ENCODE measurements at places on chromosomes 16 and 17. TPM values are rescaled to one million over a fixed set of nuclear protein-coding genes. Genes with fewer than 3 reads are reported as not detected.
A peak's percentile ranks its signal among the peaks of the same experiment; 100 is the strongest.

- H3K36me3 ChIP-seq, result no peaks in the 10 kb centered on the region
- DNase-seq, result no peak
- H3K27me3 ChIP-seq, result no peaks in the 10 kb centered on the region
- peaks cover 4% of the 10 kb centered on the region for H3K4me1 ChIP-seq
These were observed 551 bp downstream of the WDR81 start for GRCh38 chr17:1724869-1725641.

GRCh38 chr17:49556223-49556943, 19.3 kb upstream of the NXPH3 start:
- no peak overlapping the region for H3K4me3 ChIP-seq
- H3K4me1 ChIP-seq, result peaks cover 12% of the 10 kb centered on the region
- H3K27me3 ChIP-seq, result peaks cover 25% of the 10 kb centered on the region
- no peaks in the 10 kb centered on the region for H3K36me3 ChIP-seq

DNA sequence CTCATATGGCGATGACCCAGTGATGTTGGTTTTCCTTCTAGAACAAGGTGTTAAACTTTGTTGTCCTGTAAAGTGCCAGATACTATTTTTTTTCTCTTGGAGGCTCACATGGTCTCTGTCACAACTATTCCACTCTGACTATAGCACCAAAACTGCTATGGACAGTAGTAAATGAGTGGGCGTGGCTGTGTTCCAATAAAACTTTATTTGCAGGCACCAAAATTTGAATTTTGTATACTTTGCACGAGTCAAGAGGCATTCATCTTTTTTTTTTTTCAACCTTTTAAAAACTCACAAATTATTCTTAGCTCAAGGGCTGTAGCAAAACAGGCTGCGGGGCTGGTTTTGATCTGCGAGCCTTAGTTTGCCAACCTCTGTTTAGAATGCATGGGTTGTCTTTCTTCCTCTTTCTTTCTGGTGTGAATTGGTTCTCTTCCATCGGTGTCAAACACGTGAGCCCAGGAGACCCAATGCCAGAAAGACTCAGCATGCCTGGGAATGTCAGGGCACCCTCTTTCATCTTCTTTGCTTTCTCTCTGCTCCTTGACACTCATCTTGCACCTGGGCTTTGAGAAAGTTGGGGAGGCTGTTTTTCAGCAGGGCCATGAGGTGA, 2.1 kb downstream of the SYT17 start:
- H3K27ac ChIP-seq, result peak overlapping the region; percentile 76
- peaks cover 45% of the 10 kb centered on the region for H3K27me3 ChIP-seq
- no peaks in the 10 kb centered on the region for H3K36me3 ChIP-seq
- peaks cover 5% of the 10 kb centered on the region for H3K4me1 ChIP-seq

GRCh38 chr16:68298907-68299561, 11.7 kb downstream of the SLC7A6OS start:
- H3K4me3 ChIP-seq, result no peak overlapping the region
- H3K27me3 ChIP-seq, result no peaks in the 10 kb centered on the region
- no peak for DNase-seq
- peaks cover 21% of the 10 kb centered on the region for H3K36me3 ChIP-seq
- H3K27ac ChIP-seq, result no peak overlapping the region

DNA sequence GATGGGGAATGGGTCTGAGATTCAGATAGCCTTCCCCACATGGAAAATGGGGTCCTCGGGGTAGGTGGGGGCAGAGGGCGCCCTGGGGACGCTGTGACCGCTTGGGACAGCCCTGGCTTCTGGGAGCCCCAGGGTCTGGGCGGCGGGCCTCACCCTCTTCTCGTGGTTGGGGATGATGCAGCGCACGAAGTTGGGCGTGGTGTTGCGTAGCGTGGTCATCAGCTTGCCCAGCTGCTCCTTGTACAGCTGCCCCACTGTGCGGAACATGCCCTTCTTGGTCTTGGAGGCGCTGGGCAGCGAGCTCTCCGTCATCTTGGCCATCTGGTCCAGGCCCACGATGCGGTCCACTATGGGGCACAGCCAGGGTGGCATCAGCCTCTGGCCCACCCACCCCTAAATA, 99.9 kb downstream of the NDE1 start:
- H3K27me3 ChIP-seq, result no peaks in the 10 kb centered on the region
- H3K4me3 ChIP-seq, result no peak overlapping the region
- no peaks in the 10 kb centered on the region for H3K4me1 ChIP-seq
- DNase-seq, result no peak

DNA sequence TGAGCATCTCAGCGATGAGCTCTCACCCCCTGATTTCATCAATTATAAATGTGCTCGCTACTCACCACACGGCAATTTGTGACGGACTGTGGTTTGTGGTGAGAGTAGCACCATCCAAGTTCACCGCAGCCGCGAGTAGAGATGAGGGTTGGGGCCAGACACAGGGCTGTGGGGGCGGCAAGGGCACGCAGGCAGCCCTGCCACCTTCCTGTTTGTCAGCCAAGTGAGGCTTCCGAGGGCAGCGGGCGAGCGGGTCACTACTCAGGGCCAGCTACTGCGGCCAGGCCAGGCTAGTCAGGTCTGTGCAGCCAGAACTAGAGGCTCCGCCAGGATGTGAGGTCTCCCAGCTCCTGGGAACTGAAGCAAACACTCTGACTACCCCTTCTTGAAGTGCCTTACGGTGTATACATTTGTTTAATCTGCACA, 39.6 kb upstream of the MEOX1 start:
- H3K27ac ChIP-seq, result no peak overlapping the region
- peaks cover 5% of the 10 kb centered on the region for H3K4me1 ChIP-seq
- no peak for DNase-seq
- no peak overlapping the region for H3K4me3 ChIP-seq

- H3K4me3 ChIP-seq, result no peak overlapping the region
- H3K27ac ChIP-seq, result no peak overlapping the region
- no peak for DNase-seq
- peaks cover 41% of the 10 kb centered on the region for H3K36me3 ChIP-seq
- H3K4me1 ChIP-seq, result peaks cover 25% of the 10 kb centered on the region
These were observed 188.7 kb downstream of the KATNIP start for GRCh38 chr16:27738596-27738995.

DNA sequence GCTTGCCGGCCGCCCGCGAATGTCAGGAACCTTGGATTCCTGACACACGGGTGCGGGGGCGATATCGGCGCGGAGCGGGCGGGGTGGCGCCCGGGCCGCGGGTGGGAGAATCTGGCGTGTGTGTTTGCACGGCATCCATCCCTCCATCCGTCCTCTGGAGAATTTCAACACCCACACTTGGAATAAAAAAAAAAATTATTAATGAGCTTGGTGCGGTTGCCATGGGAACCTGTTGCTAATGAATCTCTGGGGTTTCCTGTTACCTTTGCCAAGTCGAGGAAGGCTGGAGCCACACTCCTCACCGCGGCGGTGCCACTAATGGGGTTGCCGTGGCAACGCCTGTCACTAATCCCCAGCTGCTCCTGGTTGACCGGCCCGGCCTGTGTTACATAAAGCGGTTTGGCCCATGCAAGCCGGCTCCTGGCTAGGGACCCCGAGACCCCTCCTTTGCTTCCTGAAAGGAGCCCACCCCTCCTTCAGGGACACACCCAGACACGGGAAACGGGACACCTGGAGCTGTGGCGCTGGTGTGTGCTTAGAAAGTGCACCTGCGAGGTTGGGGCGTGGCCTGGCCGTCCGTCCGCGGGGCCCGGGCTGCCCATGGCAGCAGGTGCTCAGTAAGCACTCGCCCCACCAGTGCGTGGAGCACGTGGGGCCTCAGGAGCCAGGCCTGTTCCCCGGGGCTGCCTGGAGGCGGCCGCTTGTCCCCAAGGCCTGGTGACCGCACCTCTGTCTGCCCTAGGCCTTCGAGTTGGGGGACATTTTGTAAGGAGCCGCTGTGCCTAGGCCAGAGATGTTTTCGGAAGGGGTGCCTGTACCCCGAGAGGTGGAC, 14.6 kb downstream of the CACNA1H start:
- no peaks in the 10 kb centered on the region for H3K4me1 ChIP-seq
- H3K27ac ChIP-seq, result no peak overlapping the region
- H3K36me3 ChIP-seq, result no peaks in the 10 kb centered on the region
- H3K27me3 ChIP-seq, result no peaks in the 10 kb centered on the region
- no peak for DNase-seq
- no peak overlapping the region for H3K4me3 ChIP-seq

Gene ACSM2A
- total RNA-seq, result 1.8 TPM

Gene ITGB4
- 26.4 TPM for total RNA-seq

DNA sequence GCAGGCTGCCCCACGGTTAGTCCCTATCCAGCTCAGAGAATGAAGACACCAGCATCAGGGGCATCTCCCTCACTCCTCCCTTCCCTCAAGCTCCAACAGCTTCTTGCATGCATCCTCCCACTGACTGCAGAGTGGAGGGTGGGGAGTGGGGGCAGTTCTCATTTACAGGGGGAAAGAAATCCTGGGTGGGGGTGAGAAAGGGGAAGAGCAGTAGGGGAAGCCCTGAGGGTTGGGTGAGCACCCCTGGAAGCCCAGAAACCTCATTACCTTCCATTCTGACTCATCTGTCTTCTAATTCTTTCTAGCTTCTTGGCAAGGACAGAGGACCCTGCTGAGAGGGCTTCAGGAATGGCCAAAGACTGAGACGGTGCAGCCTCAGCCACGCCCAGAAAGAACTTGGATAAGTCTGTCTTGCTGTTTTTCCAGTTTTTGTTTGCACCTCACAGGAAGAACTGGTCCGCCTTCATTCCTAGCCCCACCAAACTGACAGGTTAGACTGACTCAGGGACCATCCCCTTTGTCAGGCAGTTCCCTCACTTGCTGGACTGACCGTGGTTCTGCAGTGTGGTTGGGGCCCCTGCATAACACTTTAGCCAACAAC, 52.5 kb upstream of the WSB1 start:
- H3K4me1 ChIP-seq, result peaks cover 34% of the 10 kb centered on the region
- no peak for DNase-seq
- peak overlapping the region; percentile 87 for H3K4me3 ChIP-seq
- no peaks in the 10 kb centered on the region for H3K36me3 ChIP-seq
- H3K27me3 ChIP-seq, result no peaks in the 10 kb centered on the region

GRCh38 chr16:50938932-50939331, 197.0 kb downstream of the CYLD start:
- no peaks in the 10 kb centered on the region for H3K36me3 ChIP-seq
- peaks cover 9% of the 10 kb centered on the region for H3K4me1 ChIP-seq
- no peak overlapping the region for H3K27ac ChIP-seq
- H3K27me3 ChIP-seq, result no peaks in the 10 kb centered on the region
- H3K4me3 ChIP-seq, result no peak overlapping the region
- no peak for DNase-seq

Gene KRTAP2-3
- 0.98 TPM for total RNA-seq

DNA sequence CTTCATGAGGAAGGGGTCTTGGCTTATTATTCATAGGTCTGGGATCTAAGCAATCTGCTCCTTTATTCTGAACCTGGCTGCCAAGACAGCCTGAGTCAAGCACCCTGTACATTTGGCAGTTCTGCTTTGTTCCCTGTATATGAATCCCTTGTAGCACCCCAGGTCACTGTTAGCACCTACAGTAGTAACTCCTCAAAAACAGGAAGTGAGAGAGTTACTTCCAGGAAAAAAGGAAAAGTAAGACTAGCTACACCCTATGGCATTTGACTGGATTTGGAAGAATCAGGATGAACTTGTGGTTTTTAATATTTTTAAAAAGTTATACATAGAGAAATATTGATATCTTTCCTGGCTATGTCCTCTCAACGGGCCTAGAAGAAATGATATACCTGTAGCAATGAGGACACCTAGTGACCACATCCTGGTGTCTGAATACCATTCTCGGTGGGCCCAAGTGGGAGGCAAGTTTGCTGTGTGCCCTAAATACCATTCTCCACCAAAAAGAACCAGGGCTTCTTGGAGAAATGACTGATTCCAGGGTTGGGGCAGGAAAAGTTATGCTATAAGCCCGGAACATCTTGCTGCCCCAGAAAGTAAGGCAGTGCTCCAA, 9.9 kb downstream of the ANKRD40 start:
- DNase-seq, result no peak
- no peaks in the 10 kb centered on the region for H3K27me3 ChIP-seq
- no peak overlapping the region for H3K27ac ChIP-seq
- peaks cover 20% of the 10 kb centered on the region for H3K4me1 ChIP-seq

Gene TUBB3
- total RNA-seq, result 91.4 TPM

- peaks cover 10% of the 10 kb centered on the region for H3K36me3 ChIP-seq
- no peaks in the 10 kb centered on the region for H3K27me3 ChIP-seq
- DNase-seq, result no peak
- H3K4me1 ChIP-seq, result peaks cover 16% of the 10 kb centered on the region
- no peak overlapping the region for H3K27ac ChIP-seq
- peak overlapping the region; percentile 76 for H3K4me3 ChIP-seq
These were observed 619 bp downstream of the CACNB1 start for GRCh38 chr17:39196808-39197291.

DNA sequence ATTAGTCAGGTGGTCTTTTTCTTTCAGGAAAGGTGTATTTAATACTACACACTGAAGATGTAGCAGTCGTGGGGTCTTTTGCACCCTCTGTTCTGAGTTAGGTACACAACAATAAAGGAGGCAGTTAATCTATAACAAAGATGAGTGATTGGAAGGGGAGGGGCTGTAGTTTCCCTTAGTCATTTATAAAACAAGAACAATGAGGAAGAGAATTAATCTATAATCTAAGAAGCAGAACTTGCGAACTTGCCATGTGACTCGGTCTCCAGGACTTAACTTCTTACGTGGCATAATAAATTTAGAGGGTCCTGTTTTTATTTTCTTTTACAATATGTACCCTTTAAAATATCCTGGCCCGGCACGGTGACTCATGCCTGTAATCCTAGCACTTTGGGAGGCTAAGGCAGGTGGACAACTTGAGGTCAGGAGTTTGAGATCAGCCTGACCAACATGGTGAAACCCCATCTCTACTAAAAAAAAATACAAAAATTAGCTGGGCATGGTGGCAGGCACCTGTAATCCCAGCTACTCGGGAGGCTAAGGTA, 8.6 kb upstream of the APPBP2 start:
- H3K4me1 ChIP-seq, result peaks cover 3% of the 10 kb centered on the region
- H3K27ac ChIP-seq, result peak overlapping the region; percentile 19
- H3K4me3 ChIP-seq, result no peak overlapping the region
- no peaks in the 10 kb centered on the region for H3K27me3 ChIP-seq
- DNase-seq, result no peak

DNA sequence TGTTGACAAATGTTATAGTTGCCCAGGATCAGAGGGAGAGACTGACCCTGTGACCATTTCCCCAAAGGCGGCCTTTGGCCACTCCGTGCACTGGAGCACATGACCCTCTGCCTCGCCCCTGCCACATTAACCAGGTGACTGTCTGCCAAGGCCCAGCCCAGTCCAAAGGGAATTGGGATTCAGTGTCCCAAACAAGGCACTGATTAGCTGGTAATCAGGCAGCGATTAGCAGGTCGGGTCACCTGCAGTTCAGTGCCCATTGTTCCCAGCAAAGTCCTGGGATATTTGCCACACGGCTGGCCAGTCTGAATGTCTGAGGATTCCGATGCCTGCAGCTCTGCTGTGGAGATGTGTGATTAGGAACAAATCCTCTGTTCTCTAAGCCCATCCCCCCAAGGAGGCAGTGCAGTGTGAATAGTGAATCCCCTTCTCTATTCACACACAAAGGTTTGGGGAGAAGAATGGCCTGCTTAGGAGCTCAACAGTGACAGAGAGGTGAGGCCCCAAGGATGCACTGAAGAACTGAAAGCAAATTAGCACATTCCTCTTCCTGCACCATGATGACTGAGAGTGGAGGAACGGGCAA, 123.1 kb upstream of the MAF start:
- no peak overlapping the region for H3K4me3 ChIP-seq
- peaks cover 6% of the 10 kb centered on the region for H3K27me3 ChIP-seq
- DNase-seq, result no peak
- H3K27ac ChIP-seq, result no peak overlapping the region
- H3K4me1 ChIP-seq, result peaks cover 3% of the 10 kb centered on the region
- H3K36me3 ChIP-seq, result peaks cover 4% of the 10 kb centered on the region

Gene TBC1D3G
- total RNA-seq, result not detected

Gene PLA2G10
- total RNA-seq, result 1.3 TPM

GRCh38 chr17:56604691-56605290, 11.3 kb downstream of the NOG start:
- no peak overlapping the region for H3K27ac ChIP-seq
- no peaks in the 10 kb centered on the region for H3K4me1 ChIP-seq
- no peak overlapping the region for H3K4me3 ChIP-seq
- H3K36me3 ChIP-seq, result no peaks in the 10 kb centered on the region
- DNase-seq, result no peak

All from type B pancreatic cell (in vitro differentiated cells).